ENCODE measurements at places on chromosomes 1 and 21.

- no peak for DNase-seq
Observed at GRCh38 chr1:91685994-91686393, 185.3 kb downstream of the CDC7 start.

DNA sequence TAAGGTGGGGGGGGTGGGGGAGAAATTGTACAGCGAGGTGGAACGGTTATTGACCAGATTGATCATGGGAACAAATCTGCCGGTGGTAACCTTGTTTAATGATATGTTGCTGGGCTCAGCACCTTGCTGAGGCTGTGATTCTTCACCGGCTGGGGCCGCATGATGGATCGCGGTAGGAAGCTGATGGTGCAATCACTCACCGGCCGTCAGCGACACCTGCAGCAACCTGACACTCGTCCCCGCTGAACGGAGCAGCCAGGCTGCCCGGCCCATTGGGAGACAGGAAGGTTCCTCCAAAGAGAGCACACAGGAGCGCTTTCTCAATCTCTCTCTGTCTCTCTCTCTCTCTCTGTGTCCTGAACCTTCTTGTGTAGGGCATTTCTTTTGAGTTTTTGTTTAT, 128.5 kb upstream of the RRP15 start:
- DNase-seq, result no peak

GRCh38 chr1:168179438-168180147, 831 bp downstream of the TIPRL start:
- DNase-seq, result no peak

DNA sequence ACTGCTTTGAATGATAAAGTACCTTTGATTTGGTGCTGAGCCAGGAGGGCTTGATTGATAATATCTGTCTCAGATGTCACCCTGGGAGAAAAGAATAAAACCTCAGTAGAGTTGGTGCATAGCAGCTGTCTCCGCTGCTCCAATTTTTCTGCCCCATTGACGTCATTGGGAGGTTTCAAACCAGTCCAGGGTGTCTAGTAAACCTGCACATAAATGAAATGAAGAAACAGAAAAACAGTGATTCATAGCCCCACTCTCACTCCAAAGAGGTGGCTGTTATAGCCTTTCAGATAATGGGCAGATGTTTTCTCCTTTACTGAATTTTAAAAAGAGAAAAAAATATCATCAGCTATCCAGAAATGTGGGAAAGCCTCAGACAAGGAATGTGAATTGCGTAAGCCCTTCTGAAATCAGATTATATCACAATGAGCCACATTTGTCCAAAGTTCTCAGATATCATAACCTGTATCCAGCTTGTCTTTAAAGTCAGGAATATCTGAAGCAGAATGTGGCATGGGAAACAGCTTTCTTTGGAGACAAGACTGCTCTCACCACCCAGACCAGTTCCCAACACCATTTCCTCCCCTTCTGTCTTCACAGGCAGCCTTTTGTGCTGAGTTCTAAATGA, 351.3 kb upstream of the SGIP1 start:
- no peak for DNase-seq

GRCh38 chr1:53584777-53585107, 125.5 kb downstream of the DMRTB1 start:
- no peak for DNase-seq

GRCh38 chr1:159580340-159580739, 7.3 kb upstream of the APCS start:
- no peak for DNase-seq

- DNase-seq, result no peak
Observed at GRCh38 chr1:208933984-208934525, 649.5 kb upstream of the CAMK1G start.

DNA sequence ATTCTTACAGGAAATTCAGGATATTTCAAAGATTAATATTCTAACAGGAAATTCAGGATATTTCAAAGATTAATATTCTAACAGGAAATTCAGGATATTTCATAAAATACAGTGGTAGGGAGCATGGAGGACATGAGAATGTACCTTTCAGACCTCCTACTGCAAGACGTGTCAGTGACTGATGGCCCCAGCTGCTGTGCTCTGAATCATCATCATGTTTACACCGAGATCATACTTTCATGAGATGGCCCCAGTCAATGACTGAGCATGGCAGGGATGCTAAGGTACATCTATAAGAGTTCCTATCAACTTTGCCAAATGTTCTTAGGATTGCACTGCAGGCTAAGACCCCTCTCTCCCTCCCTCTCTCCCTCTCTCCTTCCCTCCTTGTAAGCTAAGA, 69.0 kb downstream of the HFM1 start:
- DNase-seq, result no peak
